GM12878 (cell line): ENCODE measurements at places on chromosomes 6 and 20. TPM values are rescaled to one million over a fixed set of nuclear protein-coding genes. Genes with fewer than 3 reads are reported as not detected.

ECT2L gene
- polyA plus RNA-seq = 0.05 TPM in 1 of 2 replicates, not detected in the other

SLC17A1 gene
- polyA plus RNA-seq = not detected in 2 replicates

MACROD2 gene
- 1.7 TPM in 2 replicates for polyA plus RNA-seq

YTHDF1 gene
- polyA plus RNA-seq = 3.9 and 4.6 TPM in 2 replicates

MLIP gene
- polyA plus RNA-seq = not detected in 2 replicates

LGSN gene
- not detected in 2 replicates for polyA plus RNA-seq

RBPJL gene
- not detected in 2 replicates for polyA plus RNA-seq

ULBP1 gene
- not detected in 2 replicates for polyA plus RNA-seq

CENPB gene
- 1.6 and 2.0 TPM in 2 replicates for polyA plus RNA-seq

CAP2 gene
- 0.10 TPM in 1 of 2 replicates, not detected in the other for polyA plus RNA-seq

TRAPPC3L gene
- not detected in 2 replicates for polyA plus RNA-seq

MATN4 gene
- polyA plus RNA-seq = not detected in 2 replicates

NMBR gene
- not detected in 2 replicates for polyA plus RNA-seq

TMEM244 gene
- not detected in 2 replicates for polyA plus RNA-seq

TPD52L1 gene
- polyA plus RNA-seq = not detected in 2 replicates

SLC17A2 gene
- not detected in 2 replicates for polyA plus RNA-seq

C20orf141 gene
- not detected in 2 replicates for polyA plus RNA-seq

COL21A1 gene
- polyA plus RNA-seq = not detected in 2 replicates

CTAGE9 gene
- polyA plus RNA-seq = not detected in 2 replicates

PAK1IP1 gene
- polyA plus RNA-seq = 71.0 and 74.1 TPM in 2 replicates

TRIM31 gene
- 0.11 TPM in 1 of 2 replicates, not detected in the other for polyA plus RNA-seq

NEU1 gene
- 21.8 and 23.8 TPM in 2 replicates for polyA plus RNA-seq

SULF2 gene
- polyA plus RNA-seq = 2.4 and 2.5 TPM in 2 replicates

MTRF1L gene
- 20.5 and 21.5 TPM in 2 replicates for polyA plus RNA-seq

TTK gene
- 50.2 and 50.3 TPM in 2 replicates for polyA plus RNA-seq

MARCKS gene
- 29.0 and 30.7 TPM in 2 replicates for polyA plus RNA-seq

ASIP gene
- polyA plus RNA-seq = not detected in 2 replicates

SLC16A10 gene
- polyA plus RNA-seq = 1.4 and 2.3 TPM in 2 replicates

CRISP3 gene
- polyA plus RNA-seq = not detected in 2 replicates

IYD gene
- not detected in 2 replicates for polyA plus RNA-seq

RPN2 gene
- polyA plus RNA-seq = 296 and 298 TPM in 2 replicates

MSH5 gene
- polyA plus RNA-seq = 17.6 and 25.8 TPM in 2 replicates

PLCG1 gene
- 6.3 and 13.0 TPM in 2 replicates for polyA plus RNA-seq

BMP2 gene
- polyA plus RNA-seq = 0.14 and 0.42 TPM in 2 replicates

TRMT6 gene
- polyA plus RNA-seq = 25.3 and 27.3 TPM in 2 replicates

BPIFB4 gene
- polyA plus RNA-seq = 0.12 TPM in 1 of 2 replicates, not detected in the other

ZSCAN23 gene
- 0.21 and 0.31 TPM in 2 replicates for polyA plus RNA-seq

POLR3F gene
- polyA plus RNA-seq = 13.7 and 14.6 TPM in 2 replicates
